ENCODE measurements at places on chromosomes 4 and X. TPM values are rescaled to one million over a fixed set of nuclear protein-coding genes. Genes with fewer than 3 reads are reported as not detected.

DNA sequence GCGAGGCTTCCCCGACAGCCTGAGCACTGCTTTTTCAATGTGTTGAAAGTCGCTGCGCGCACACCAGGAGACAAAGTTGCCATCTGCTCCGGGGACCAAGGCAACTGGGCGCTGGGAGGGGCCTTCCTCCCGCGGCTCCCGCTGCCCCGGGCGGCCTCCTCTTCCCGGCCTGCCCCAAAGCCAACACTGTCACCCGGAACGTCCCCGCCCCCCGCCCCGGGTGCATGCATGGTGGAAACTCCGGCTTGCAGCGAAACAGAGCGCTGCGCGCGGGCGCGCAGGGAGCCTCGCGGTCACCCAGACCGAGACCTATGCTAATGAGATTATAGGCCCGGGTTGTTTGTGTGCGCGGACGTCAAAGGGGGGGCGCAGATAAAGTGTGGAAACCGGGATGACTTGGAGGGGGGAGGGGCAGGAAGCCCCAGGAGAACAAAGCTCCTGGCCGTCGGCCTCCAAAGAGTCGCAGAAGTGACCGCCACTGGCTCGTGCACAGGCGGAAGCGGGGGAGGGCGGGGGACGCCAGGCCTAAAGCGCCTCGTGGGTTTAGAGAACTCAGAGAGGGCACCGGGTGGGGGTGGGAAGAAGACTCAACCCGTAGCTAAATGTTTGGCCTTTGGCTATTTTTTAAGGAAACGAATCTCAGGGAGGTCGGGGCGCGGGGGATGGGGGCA is 88.8 kb downstream of the BCOR start:
- no peak for DNase-seq

Gene TMEM35A
- total RNA-seq = 1.9 TPM

- no peak for DNase-seq
Measured at GRCh38 chrX:67718926-67719325, 175.1 kb downstream of the AR start.

DNA sequence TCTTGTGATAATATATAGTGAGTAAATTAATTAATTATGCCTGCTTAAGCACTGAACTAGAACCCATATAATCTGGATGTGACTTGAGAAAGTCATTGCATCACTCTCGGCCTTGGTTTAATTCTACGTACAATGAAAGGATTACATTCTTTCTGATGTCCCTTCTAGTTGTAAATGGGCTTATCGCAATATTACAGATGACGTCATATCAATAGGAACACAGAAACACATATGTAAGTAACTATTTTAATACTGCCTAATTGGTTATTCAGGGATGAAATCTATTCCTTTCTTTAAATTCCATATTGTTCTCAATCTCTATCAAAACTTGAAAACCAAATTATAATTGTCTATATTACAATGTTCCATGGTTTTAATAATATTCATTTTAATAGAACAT is 504.6 kb downstream of the PRR32 start:
- DNase-seq = no peak

GRCh38 chrX:128464116-128464515 is 411.9 kb upstream of the ACTRT1 start:
- no peak for DNase-seq

- no peak for DNase-seq
Measured at GRCh38 chr4:48380583-48381167, 39.3 kb downstream of the SLAIN2 start.

GRCh38 chr4:114057746-114058145 is 78.3 kb upstream of the ARSJ start:
- no peak for DNase-seq

DNA sequence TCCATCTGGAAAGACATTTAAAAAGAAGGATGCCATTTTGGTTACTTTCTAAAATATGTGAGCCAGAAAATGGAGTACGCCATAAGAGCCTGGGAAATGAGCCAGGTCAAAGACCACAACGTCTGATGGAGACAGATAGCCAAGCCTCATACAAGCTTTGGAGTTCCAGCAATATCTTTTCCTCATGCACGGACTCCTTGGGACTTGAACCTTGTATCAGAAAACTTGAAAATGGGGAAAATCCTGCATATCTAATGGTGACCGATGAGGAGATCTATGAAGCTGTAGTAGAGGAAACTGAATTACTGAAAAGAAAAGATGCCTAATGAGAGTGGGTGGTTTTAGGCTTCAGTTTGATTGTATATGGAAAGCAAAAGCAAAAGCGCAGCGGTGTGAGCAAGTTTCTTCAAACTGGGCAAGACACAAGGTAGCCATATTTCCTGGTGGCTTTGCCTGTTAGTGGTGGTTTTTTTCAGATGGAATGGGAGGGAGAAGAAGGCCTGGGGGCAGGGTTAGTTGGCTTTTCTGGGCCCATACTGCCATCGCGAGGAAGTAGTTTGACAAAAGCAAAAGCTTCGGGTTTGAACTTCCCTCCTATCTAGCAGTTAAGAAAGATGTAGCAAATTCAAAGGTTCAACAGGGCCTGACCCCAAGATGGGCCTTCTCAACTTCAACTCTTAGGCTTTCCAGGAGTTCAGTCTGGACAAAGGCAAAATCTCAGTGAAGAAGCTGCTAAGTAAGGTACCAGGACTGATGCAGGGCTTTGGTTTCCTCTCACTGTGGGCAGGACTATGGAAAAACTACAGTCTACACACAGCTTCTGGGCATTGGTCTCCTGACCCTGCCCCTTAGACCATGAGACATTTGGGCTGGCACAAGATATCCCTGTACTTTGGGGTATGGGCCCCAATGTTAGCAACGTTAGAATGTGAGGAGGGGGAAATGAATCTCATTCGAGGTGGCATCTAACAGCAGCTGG is 210.0 kb upstream of the STK26 start:
- DNase-seq = peak; percentile 93

DNA sequence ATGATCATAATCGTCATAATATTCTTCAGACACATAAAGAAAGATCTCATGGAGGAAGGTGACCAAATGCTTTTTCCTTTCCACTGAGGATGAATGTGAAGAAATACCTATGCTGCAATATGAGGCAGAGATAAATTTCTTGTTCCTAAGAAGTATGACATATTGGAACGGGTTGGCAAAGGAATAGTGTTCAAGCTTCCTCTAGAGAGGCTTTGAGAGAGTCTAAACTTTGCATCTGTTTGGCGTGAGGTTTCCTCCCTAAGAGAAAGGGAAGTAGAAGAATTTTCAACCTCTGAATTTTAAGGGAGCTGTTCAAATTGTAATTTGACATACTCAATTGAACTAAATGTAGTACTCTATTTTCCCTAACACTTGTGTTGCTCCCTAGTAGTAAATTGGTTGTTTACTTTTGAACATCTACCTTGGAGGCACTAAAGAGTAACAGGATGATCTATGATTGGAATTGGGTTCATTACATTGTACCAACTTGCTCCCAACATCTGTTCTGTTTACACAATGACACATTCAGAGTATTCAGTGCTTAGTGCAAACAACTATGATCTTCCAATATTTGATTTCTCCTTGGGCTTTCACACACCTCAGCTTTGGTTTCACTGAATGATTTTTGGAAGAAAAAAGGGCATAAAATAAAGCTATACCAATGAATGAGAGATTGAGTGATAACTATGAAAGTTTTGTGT is 122.0 kb downstream of the CORIN start:
- no peak for DNase-seq

Gene NDUFB11
- 55.3 TPM for total RNA-seq

GRCh38 chr4:52665592-52665991 is 6.5 kb upstream of the USP46 start:
- DNase-seq = peak; percentile 28

- DNase-seq = no peak
Measured at GRCh38 chrX:20995829-20996228, 378.4 kb upstream of the CNKSR2 start.

Measured in fibroblast of villous mesenchyme (primary cell).